ENCODE measurements at places on chromosomes 5 and 9.

DNA sequence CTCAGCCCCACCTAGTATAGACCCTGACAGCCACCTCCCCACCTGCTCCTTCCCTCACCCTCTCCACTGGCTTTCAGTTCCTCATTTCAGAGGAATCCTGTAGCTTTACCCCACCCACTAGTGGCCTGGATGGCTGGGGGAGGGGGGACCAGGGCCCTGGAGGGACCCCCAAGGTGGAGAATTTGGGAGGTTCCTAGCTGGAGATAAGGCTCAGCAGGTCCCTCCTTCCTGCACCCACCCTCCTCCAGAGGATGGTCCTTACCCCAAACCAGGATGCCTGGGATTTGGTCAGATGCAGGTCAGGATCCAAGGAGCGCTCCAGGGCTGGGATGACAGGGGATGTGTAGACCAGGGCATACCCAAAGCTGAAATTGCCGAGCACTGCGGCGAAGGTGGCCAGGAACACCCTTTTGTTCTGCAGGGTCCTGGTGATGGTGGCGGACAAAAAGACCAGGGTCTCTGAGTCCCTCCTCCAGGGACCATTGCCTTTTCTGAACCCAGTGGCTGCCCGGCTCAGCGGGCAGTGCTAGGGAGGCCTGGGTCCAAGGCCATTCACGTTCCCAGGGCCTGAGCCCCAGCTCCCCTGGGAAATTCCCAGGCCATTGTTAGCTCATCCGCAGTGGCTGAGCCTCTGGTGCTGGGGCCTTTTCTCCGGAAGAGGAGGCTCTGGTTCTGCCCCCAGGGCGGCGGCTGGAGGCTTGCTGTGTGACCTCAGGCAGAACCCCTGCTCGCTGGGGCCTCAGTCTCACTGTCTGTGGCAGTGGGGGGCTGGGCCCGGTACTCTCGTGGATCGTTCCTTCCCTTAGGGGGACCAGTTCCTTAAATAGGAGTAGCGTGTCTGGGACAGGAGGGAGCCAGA, 678 bp downstream of the SLC2A6 start:
- DNase-seq, result no peak

- no peak for DNase-seq
Observed at GRCh38 chr9:87527211-87527916, 29.7 kb downstream of the DAPK1 start.

- DNase-seq, result no peak
Observed at GRCh38 chr5:15009420-15009819, 137.8 kb upstream of the ANKH start.

DNA sequence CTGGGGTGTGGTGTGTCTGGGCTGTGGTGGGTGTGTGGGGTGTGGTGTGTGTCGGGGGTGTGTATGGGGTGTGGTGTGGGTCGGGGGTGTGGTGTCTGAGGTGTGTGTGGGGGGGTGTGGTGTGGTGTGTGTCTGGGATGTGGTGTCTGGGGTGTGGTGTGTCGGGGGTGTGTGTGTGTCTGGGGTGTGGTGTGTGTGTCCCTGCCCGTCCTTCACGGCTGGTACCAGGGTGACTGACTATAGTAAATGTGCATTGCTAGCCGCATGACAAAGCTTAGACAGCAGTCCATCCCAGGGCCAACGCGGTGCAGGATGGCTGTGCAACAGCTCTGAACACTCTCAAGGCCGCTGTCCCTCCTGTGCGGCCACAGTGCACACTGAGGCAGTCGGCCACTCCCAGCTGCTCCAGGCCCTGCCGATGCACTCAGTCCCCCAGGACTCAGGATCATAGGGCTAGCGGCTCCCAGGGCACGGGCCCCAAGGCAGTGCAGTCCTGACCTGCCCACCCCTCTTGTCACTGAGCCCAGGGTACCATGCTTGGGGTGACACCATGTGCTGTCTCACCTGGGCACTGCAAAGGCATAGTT, 54.0 kb downstream of the SECISBP2 start:
- DNase-seq, result peak; percentile 29

- no peak for DNase-seq
Observed at GRCh38 chr5:132184588-132184987, 43.1 kb downstream of the P4HA2 start.

- DNase-seq, result no peak
Observed at GRCh38 chr5:154312576-154312975, 122.0 kb downstream of the GALNT10 start.

GRCh38 chr5:57777174-57777581, 294.6 kb upstream of the ACTBL2 start:
- no peak for DNase-seq

DNA sequence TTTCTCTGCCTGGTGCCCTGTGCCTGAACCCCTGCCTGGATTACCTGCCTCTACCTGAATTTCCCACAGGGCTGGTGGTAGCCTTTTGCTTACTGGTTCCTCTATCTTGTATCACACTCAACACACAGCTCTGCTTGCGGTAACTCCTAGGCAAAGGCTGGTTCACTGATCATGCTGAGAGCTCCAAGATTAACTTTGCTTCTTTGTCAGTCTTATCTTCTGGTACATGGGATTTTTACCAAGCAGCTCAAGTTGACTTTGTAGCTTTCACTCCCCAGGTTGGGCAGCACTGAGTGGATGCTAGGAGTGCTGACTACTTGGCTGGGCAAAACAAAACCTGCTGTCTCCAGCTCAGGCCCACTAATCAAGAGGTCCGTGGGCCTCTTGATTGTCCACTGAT, 145.9 kb upstream of the GLRA1 start:
- DNase-seq, result no peak

- no peak for DNase-seq
Observed at GRCh38 chr5:173581408-173582215, 34.8 kb downstream of the BOD1 start.

- DNase-seq, result no peak
Observed at GRCh38 chr9:113311961-113312360, 8.8 kb upstream of the RNF183 start.

GRCh38 chr5:134113902-134114875, at the start of gene TCF7:
Gene TCF7, plus strand, starts transcription at chr5:134114681. Its CDS starts 226 bp downstream, at chr5:134114907.
- peak; percentile 83 for DNase-seq

DNA sequence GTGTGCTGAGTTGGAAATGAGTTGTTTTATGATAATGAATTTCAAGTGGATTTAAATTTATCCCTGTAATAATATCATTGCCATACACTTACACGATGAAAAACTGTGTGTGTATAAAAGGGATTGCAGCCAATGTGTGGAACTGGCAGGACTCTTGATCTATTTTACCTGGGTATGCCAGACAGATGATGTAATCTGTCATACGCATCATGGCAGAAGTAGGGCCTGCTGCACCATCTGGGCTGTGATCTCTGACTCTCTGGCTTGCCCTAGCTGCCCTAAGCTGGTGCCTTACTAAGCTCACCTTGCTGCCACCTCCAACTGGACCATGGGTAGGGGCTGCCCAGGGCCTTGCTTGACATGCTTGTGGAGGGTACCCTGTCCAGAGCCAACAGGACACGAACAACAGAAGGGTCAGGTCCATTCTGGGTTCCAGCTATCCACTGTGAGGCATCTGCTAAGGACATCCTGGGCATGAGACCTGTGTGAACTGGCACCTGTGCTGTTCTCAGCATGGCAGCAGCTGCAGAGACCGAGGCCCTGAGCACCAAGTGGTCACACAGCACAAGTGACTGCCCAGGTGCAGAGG, 184.2 kb downstream of the FSTL4 start:
- no peak for DNase-seq

DNA sequence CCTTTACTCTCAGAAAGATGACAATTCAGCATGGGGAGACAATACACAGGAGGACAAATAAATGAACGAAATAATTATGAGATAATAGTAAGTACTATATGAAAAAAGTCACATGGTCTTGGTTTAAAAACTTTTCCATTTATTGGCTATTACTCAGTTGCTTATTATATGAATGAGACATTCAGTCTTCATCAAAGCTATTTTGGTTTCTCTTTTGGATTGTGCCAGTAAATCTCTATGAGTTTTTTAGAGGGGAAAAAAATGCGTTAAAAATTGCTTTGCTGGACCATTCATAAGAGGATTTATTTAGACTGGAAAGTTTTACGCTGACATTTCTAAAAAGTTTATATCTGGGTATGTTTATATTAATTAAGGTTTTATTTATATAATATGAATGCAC, 137.7 kb downstream of the AOPEP start:
- no peak for DNase-seq

- no peak for DNase-seq
Observed at GRCh38 chr9:32573821-32574220, 862 bp upstream of the NDUFB6 start.

DNA sequence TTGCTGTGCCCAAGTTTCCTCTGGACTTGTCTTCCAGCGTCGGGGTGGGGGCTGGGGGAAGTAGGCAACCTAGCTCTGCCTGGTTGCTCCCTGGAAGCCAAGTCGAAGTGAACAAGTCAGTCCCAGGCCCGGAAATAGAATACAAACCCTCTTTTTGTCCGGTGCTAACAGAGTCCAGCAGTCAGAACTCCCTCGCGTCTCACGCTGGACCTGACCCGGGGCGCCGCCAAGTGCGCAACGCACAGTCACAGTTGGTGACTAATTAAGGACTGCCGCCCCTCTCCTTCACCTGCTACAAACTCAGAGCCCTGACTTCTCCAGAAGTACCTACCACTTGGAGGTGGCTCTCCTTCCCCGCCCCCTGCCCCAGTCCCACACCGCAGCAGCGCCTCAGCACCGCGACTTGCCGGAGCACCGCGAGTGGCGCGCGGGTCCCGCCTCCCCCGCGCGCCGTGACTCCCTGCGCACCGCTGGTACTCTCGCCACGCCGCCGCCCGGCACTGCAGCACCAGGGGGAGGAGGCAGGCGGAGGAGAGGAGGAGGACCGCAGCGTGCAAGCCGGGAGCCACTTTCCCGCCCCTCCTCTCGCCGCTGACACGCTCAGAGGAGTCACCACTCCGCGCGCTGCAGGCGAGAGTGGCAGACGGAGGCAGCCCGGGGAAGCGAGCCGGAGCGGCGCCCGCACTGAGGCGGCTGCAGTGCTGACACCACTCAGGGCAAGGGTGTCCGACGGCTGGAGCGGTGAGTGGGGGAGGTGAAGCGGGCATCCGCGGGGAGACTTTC, at the start of gene SV2C:
TSS of gene SV2C (plus strand) at position 612 of the 783 bp plus-strand sequence. CDS start 48,368 bp downstream, outside the sequence.
- DNase-seq, result no peak

GRCh38 chr5:637581-638450, 25.7 kb downstream of the CEP72 start:
- no peak for DNase-seq

DNA sequence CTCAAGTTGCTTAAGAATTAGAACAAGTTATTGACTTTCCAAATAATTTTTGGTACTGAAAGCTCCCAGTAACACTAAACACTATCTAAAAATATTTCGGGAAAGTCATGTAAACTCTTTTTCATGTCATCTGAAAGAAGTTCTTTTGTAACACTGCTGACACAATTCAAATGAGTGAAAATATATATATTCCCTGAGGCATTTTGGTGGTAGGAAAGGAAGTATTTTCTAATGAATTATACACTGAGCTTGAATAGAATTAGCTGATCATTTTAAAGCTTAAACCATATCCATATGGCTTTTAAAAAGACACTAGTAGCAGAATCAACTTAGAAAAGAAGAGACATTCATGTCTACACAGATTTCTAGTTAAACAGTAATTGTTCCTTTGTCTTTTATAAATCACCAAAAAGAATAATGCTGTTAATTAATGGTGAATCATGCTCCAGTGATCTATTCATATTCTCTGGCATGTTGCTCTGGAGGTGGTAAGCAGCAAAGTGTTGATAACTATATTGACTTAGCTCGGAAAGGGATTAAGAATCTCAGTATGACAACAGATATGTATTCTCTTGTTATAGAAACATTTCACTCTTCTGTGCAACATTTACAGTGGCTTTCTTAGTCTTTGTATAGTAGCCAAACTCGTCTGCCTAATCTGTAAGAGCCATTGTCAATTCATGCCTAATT, 27.4 kb upstream of the RFX3 start:
- no peak for DNase-seq

DNA sequence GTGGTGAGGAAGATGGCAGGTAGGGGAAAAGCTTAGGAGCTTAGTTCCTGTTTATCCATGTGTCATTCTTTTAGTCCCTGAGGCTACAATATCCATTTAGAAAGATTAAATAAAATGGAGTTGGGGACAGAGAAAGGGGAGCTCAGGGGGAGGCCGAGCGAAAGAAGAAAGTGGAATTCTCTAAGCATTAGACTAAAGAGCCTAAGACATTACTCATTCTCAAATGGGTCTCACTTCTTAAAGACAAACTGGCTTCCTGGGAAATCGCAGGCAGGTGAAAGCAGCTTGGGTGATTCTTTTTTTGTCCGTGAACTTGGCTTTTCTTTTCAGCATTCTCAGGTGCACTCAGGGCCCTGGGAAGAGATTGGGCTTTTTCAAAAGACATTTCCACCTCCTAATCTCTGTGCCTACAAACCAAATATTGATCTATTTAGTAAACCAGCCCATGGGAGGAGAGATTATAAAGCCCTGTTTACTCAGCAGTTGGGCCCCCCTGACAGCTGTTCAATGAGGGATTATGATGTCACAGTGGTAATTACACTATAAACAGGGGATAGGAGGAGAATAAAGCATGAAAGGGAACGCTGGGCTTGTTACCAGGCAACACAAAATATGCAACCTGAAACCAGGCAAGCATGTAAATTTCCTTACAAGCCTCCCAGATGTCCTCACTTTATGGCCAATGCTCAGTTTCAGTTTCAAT, 584.0 kb downstream of the ACTL7B start:
- no peak for DNase-seq

DNA sequence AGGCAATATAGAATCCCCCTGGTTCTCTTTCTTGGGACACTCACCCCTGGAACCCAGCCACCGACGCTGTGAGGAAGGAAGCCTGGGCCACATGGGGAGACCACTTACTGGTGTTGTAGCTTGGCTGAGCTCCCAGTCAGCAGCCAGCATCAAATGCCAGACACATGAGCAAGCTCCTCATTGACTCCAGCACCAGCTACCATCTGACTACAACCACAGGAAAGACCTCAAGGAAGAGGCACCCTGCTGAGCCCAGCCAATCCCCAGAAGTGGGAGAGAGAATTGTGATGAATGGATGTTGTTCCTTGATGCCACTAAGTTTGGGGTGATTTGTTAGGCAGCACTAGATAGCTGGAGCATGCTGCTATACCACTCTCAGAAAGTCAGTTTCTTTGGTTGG, 36.0 kb downstream of the BNIP1 start:
- no peak for DNase-seq

DNA sequence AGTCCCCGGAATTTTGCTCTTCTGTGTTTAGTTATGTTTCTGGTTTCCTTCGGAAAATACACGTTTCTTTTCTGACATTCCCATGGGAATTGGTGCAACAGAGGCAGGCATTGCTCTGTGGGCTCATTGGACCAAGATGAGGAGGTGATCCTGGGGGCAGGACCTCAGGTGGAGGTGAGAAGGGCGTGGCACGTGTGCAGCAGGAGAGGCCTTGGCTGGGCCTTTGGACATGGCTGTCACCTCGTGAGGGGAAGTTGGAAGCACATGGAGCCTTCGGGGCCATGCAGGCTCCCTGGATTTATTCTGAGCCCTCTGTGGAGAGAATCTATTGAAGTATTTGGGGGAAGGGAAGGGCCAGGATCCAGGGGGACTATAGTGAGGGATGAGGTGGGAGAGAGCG, 44.5 kb downstream of the WNK2 start:
- DNase-seq, result no peak

- no peak for DNase-seq
Observed at GRCh38 chr9:96192710-96193109, 109.3 kb downstream of the HSD17B3 start.

GRCh38 chr5:32638309-32638708, 53.0 kb downstream of the SUB1 start:
- DNase-seq, result no peak

GRCh38 chr5:170092455-170093101, 13.1 kb upstream of the FOXI1 start:
- DNase-seq, result no peak
